IMR-90 (cell line): ENCODE measurements at places on chromosomes 3 and 15.

DNA sequence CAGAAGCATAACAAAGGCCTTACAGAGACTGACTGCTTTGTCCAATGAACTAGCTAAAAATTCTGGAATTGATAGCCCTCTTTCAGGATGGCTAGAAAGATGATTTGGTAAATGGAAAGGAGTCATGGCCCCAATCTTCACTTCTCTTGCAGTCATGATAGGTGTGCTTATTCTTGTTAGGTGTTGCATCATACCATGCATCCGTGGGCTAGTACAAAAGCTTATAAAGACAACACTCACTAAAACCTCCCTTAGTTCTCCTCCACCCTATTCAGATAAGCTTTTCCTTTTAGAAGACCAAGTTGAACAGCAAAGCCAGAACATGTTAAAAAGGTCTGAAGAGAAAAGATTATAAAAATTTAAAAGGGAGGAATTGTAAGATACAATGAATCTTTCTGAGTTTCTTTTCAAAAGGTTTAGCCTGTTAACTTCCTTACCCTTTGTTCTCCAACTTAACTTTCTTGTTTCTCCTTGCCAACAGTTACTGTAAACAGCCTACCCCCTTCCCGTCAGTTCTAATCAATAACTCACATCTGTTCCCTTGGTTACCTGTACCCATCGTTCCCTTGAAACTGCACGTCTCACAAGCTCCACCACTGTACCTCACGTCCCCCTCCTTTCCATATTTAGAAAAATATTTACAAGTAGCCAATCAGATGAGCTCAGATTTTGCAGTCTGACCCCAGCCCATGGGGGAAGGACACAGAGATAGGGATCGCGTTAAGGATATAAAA, 105.8 kb downstream of the ZBBX start:
- no peaks in the 10 kb centered on the region for H3K4me1 ChIP-seq
- no peak overlapping the region for H3K4me3 ChIP-seq
- no peaks in the 10 kb centered on the region for H3K27me3 ChIP-seq
- no peaks in the 10 kb centered on the region for H3K36me3 ChIP-seq
- H3K27ac ChIP-seq, result no peak overlapping the region
- no peak for DNase-seq

DNA sequence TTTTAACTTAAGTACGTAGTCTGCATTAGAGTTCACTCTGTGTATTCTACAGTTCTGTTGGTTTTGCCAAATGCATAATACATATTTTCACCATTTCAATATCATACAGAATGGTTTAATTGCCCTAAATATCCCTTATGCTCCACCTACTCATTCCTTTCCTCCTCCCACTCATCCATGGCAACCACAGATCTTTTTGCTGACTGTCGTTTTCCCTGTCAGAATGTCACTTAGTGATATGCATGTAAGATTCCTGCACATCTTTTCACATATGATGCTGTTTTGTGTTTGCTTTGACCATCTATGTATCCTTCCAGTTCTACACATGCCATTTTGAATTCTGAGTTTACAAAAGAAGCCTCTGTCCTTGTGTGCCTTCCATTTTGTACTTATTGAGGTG, 36.7 kb downstream of the EPHA3 start:
- DNase-seq, result no peak
- no peak overlapping the region for H3K27ac ChIP-seq
- H3K36me3 ChIP-seq, result no peaks in the 10 kb centered on the region
- H3K27me3 ChIP-seq, result no peaks in the 10 kb centered on the region
- no peak overlapping the region for H3K4me3 ChIP-seq

DNA sequence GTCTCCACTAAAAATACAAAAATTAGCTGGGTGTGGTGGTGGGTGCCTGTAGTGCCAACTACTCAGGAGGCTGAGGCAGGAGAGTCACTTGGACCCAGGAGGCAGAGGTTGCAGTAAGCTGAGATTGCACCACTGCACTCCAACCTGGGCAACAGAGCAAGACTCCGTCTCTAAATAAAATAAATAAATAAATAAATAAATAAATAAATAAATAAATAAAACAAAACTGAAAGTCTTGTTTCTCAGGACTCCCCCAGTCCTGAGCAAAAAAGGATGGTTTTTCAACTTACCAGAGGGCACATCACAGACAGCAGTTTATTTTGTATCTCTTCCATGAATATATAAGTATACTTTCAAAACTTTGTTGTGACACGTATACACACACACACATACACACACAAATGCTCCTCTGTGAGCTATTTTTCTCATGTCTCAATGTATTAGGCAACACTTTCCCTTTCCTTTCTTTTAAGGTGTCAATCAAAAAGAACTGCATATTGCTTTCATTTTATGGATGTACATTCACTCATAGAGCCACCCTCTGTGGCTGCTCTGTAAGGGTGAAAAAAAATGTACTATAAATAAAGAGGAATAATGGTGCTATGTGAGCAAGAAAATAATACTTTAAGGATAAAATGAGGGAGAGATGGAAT, 54.8 kb upstream of the MITF start:
- DNase-seq, result no peak
- H3K27me3 ChIP-seq, result peaks cover 9% of the 10 kb centered on the region
- H3K4me1 ChIP-seq, result peaks cover 9% of the 10 kb centered on the region
- no peak overlapping the region for H3K4me3 ChIP-seq
- no peak overlapping the region for H3K27ac ChIP-seq

DNA sequence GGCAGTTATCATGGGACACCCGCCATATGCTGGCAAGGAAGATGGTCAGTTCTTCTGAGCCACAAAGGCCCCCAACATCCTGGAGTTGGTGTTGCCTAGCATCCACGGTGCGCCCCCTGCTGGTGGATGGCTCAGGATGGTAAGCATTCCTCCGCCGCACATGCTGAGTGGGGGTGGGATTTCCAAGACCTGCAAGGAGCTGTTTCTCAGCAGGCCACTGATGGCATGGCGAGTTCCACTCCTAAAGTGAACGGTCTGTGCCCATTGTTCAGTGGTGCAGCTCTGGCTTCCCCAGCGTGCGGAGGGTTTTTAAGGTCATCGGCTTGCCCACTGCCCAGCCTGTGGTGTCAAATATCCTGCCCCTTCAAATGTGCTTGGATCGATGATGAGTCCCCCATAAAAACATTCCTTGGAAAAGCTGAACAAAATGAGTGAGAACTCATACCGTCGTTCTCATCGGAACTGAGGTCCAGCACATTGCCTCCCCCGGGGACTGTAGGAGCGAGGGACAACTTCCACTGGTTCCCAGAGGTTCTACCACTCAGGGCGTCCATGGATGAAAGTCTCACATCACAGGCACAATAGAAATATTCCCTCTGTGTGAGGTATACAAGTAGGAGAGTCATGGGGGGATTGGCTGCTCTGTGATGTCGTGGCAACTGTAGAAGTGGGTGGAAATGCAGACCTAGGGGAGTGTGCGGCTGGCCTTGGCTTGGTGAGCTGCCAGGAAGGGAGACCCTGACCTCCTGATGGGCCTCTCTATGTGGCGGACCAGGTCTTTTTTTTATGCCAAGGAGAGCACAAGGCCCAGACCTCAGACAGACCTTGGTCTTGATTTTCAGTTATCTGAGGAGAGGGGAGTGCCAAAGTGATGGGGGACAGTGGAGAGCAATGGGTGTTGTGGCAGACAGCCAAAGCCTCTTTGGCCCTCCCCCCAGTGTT, 102.0 kb downstream of the SNRPN start:
- no peak overlapping the region for H3K4me3 ChIP-seq
- no peaks in the 10 kb centered on the region for H3K4me1 ChIP-seq
- H3K36me3 ChIP-seq, result peaks cover 99% of the 10 kb centered on the region
- H3K27me3 ChIP-seq, result no peaks in the 10 kb centered on the region

DNA sequence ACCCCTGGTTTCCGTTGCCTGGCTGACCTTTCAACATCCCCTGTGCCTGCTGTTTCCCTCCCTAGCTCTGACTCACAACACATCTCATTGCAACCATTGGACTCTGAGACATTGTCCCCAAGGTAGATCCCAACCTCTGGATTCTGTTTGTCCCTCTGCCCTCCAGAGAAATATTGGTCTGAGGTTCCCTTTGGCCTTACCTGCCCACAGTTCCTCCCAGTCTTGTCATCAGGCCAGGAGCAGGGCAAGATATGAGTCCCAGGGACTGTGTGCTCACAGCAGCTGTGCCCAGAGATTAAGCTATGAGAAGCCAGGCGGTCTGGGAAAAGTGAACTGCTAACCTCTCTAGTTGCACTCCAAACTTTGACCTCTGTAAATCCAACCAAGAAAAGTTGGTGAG, 168.2 kb upstream of the NR2F2 start:
- H3K36me3 ChIP-seq, result no peaks in the 10 kb centered on the region
- no peak for DNase-seq
- H3K4me3 ChIP-seq, result no peak overlapping the region
- H3K27me3 ChIP-seq, result no peaks in the 10 kb centered on the region
- H3K4me1 ChIP-seq, result no peaks in the 10 kb centered on the region

- H3K4me1 ChIP-seq, result peaks cover 37% of the 10 kb centered on the region
- H3K36me3 ChIP-seq, result no peaks in the 10 kb centered on the region
- no peak for DNase-seq
- no peak overlapping the region for H3K27ac ChIP-seq
- H3K27me3 ChIP-seq, result no peaks in the 10 kb centered on the region
- no peak overlapping the region for H3K4me3 ChIP-seq
Observed at GRCh38 chr3:139304383-139304782, 39.4 kb upstream of the MRPS22 start.

DNA sequence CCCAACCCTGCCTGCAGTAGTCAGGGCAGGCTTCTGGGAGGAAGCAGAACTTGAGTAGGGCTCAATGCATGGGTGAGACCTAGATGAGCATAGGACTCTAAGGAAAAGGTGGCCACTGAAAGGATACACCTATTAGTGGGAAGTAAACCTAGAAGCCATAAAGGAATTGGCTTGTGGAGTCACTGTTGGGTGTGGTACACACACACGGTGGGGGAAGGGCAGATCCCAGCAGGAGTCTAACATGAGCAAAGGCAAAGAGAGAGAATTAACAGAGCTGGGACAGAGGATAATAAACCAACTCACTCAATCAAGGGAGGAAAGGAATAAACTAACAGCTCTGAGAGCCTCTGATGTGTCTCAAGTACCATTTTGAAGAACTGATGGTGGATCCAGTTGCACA, 23.1 kb downstream of the DAPK2 start:
- no peaks in the 10 kb centered on the region for H3K36me3 ChIP-seq
- no peak overlapping the region for H3K27ac ChIP-seq
- no peak for DNase-seq
- peaks cover 3% of the 10 kb centered on the region; the same call in 1 of the 2 replicates for H3K4me1 ChIP-seq

GRCh38 chr15:39455471-39455991, 125.3 kb upstream of the THBS1 start:
- no peak overlapping the region; the same call in 1 of the 2 replicates for H3K27ac ChIP-seq
- no peak overlapping the region for H3K4me3 ChIP-seq
- no peaks in the 10 kb centered on the region for H3K27me3 ChIP-seq
- peak; percentile 90 for DNase-seq
- peaks cover 7% of the 10 kb centered on the region for H3K4me1 ChIP-seq

DNA sequence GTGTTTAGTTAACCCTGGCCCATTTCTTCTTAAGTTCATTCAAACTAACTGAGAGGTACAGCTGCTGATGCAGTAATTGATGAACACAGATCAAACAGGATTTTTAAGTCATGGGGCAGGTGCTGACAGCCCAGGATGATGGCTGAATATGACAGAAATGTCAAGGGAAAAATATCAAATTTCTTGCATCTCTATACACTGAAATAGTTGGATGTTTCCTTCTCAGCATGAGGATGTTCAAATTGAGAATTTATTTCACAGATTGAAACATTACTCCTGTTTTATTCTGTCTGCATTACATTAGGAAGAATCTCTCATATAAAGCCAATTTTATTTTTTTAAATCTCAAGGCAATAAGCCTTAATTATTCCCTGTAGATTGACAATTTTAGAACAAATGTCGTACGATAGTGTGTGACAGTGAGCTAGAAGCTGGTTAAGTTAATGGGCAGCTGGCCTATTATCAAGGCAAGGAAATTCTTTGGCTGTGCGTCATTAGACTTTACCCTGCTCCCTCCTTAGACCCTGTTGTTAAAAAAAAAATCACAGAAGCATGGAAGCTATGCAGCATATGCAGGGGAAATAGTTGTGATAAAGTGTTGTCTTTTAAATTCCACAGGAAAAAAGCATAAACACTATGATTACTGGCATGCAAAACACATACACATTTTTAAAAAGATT, 183.8 kb upstream of the KCNMB2 start:
- no peak overlapping the region for H3K4me3 ChIP-seq
- H3K27ac ChIP-seq, result peak overlapping the region; percentile 72; the same call in 1 of the 2 replicates
- H3K36me3 ChIP-seq, result no peaks in the 10 kb centered on the region
- H3K27me3 ChIP-seq, result no peaks in the 10 kb centered on the region
- peak; percentile 86 for DNase-seq
- H3K4me1 ChIP-seq, result peaks cover 7% of the 10 kb centered on the region

GRCh38 chr15:23372284-23372683, 17.7 kb downstream of the GOLGA8S start:
- no peaks in the 10 kb centered on the region for H3K27me3 ChIP-seq
- DNase-seq, result no peak
- H3K36me3 ChIP-seq, result no peaks in the 10 kb centered on the region
- H3K27ac ChIP-seq, result no peak overlapping the region
- no peaks in the 10 kb centered on the region for H3K4me1 ChIP-seq

GRCh38 chr3:9826815-9827573, 16.8 kb downstream of the RPUSD3 start:
- no peaks in the 10 kb centered on the region for H3K27me3 ChIP-seq
- no peak for DNase-seq
- no peak overlapping the region for H3K27ac ChIP-seq
- H3K4me1 ChIP-seq, result no peaks in the 10 kb centered on the region

- peaks cover 4% of the 10 kb centered on the region; the same call in 1 of the 2 replicates for H3K27me3 ChIP-seq
- H3K36me3 ChIP-seq, result no peaks in the 10 kb centered on the region
- no peak for DNase-seq
- H3K27ac ChIP-seq, result no peak overlapping the region
- H3K4me3 ChIP-seq, result no peak overlapping the region
- no peaks in the 10 kb centered on the region; the same call in 1 of the 2 replicates for H3K4me1 ChIP-seq
Observed at GRCh38 chr3:150867434-150867833, 37.8 kb downstream of the MINDY4B start.
